AG04450 (cell line): ENCODE measurements at places on chromosomes 2 and 18.
A peak's percentile ranks its signal among the peaks of the same experiment; 100 is the strongest.

DNA sequence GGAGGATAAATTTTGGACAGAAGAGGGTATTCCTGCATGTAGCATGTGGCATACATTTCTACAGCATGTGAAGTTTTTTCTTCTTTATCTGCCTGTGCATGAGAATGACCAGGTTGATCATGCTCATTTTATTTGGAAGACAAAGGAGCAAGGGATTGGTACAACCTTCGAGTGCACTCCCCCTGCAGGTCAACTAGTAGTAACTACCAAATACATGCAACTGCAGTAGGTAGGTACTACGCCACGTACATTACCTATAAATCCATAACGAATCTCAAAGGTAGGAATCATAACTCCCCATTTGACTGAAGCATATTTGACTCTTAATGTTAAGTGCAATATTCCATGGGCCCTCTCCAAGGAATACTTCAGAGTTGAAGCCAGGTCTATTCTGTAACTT is 763.9 kb downstream of the TSN start:
- DNase-seq = no peak

- DNase-seq = no peak
Observed at GRCh38 chr2:191539068-191539467, 138.9 kb upstream of the NABP1 start.

DNA sequence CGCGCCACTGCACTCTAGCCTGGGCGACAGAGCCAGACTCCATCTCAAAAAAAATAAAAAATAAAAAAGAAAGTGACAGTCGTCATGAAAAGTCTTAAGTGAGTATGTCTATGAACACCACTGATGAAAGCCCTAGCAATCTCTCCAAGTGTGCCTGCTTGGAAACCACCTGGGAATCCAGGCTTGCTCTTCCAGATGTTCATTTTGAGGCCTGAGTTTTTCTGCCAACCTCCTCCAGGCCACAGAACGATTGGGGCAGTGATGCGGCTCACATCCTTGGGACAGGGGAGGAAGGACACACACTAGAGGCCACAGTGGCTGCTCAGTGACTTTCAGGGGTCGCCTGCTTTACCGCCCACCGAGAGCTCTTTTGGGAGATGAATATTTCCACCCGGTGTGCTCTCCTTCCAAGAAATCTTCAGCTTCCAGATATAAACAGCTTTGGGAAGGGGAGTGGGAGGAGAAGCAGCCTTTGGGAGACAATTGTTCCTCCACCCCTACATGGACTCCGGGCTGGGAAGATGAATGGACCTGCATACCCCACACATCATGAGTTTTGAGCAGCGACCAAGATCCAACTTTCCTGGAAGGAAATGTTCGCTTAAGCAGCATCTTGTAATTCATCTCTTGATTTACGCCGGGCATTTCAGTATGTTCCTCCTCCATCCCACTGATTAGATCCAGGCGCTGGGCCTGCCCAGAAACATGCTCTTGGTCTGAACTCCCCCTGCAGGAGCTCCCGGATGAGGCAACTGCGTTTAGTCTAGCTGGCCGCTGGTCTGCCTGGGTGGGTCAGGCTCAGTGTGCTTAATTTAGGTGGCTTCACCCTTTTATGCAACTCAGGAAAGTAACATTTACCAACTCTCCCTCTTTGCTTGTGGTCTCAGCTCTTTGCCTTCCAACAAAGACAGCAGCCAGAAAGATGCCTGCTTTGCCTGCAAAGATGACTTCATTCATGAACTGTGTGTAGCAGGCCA is 6.2 kb upstream of the ARMC9 start:
- peak; percentile 79 for DNase-seq

GRCh38 chr2:86416146-86416545 is 25.0 kb upstream of the KDM3A start:
- DNase-seq = no peak

DNA sequence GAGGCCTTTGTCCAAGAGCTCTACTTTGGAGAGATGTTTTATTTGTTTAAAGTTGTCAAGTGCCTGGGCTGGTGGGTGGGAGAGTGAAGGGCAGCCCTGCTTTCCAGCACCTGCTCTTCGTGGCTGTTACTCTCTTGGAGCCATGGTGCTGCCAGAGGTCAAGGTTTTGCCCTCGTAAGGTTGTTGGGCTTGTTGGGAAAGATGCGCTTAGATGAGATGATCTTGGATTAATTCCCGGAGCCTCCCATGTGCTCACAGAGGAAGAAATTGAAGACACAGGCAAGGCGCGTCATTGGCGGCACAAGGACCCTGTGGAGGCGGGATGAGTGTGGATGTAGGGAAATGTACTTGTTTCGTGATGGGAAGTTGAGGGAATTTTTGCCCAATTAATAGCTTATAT is 27.9 kb downstream of the ZCCHC2 start:
- DNase-seq = no peak

GRCh38 chr2:187365315-187365714 is 82.7 kb downstream of the CALCRL start:
- no peak for DNase-seq

- DNase-seq = no peak
Observed at GRCh38 chr18:30342675-30343074, 699.9 kb downstream of the DSC3 start.

GRCh38 chr2:207162316-207162715 is 3.4 kb downstream of the KLF7 start:
- DNase-seq = no peak

- no peak for DNase-seq
Observed at GRCh38 chr18:62332431-62332830, 7.3 kb downstream of the TNFRSF11A start.

- DNase-seq = no peak
Observed at GRCh38 chr2:154189953-154190352, 318.2 kb downstream of the GALNT13 start.

GRCh38 chr18:78319961-78320360 is 659.7 kb upstream of the SALL3 start:
- DNase-seq = no peak

- no peak for DNase-seq
Observed at GRCh38 chr18:70289351-70290312, 787 bp downstream of the SOCS6 start.

DNA sequence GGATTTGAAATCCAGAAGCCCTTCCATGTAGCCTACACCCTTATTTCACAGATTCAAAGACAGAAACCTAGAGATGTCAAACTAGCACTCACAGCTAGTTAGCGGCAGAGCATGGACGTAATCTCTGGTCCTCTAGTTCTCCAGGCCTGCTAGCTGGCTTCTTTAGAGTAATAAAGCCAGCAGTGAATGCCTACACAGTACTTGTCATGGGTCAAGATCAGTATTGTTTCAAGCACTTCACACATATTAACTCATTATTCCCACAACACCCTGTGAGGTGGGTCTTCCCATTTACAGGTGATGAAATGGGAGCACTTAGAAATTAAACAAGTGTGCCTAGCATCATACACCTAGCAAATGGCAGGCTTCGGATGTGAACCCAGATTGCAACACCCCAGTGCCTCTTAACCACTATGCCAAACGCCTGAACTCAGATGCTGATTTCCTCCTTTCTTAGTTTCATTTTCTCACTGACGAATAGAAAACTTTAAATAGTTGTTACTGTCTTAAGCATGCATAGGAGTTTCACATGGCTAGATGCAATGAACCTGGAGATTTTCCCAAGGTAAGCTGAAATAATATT is 14.5 kb upstream of the ZBTB14 start:
- DNase-seq = no peak

- DNase-seq = no peak
Observed at GRCh38 chr18:63175264-63175663, 144.3 kb downstream of the BCL2 start.

GRCh38 chr2:168152902-168153530 is 94.4 kb downstream of the STK39 start:
- DNase-seq = no peak

DNA sequence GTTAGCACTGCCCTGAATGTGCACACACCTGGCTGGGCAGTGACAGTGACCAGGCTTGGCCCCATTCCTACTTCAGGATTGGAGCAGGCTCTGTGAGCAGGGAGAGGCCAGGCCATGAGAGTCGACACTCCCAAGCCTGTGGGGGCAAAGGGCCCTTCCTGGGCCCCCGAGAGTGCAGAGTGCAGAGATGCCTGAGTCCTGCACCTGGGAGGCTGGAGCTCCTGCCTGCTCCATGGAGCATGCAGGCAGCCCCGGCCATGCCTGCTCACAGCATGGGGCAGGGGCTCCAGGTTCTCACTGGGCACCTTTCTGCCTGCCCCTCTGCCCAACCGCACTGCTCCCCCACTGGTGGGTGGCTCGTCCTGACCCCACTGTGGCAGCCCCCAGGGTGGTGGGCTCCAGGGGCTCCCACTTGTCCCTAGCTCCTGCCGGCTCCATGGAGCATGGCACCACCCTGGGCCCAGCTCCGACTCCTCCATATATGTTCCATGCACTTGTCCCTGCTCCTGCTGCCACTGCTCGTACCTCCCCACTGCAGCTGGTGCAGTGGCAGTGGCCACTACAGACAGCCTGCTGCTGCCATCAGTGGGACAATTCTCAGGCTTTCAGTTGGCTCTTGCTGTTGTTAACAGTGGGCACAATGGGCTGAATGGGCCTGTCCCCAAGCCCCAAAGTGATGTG is 282.0 kb downstream of the RPRM start:
- DNase-seq = no peak

DNA sequence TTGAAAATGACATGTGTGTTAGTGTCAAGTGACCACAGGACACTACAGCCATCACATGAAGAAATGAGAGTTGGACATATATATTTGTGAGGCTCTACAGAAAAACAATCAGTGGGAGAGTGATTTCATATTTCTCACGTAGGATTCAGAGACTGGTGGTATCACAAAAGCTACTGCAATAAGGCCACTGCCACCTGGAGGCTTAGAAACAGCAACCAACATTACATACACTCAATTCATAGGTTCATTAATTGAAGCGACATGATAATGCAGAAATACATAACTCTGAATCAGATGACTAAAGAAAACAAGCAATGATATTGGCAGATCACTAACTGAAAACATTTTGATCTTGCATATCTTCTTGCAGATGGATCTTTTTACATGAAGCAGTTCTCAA is 248.1 kb upstream of the KLHL14 start:
- DNase-seq = no peak

DNA sequence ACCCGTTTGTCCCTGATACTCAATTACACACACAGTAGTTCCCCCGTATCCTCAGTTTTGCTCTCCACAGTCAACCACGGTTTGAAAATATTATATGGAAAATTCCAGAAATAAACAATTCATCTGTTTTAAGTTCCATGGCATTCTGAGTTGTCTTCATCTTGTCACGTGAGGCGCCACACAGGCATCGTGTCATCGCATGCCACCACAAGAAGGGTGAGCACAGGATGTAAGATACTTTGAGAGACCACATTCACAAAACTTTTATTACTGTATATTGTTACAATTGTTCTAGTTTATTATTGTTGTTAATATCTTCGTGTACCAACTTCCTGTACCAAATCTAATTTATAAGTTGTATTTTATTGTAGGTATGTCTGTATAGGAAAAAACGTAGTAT is 17.7 kb downstream of the ADNP2 start:
- no peak for DNase-seq

- DNase-seq = no peak
Observed at GRCh38 chr2:8361930-8362329, 319.9 kb upstream of the ID2 start.

DNA sequence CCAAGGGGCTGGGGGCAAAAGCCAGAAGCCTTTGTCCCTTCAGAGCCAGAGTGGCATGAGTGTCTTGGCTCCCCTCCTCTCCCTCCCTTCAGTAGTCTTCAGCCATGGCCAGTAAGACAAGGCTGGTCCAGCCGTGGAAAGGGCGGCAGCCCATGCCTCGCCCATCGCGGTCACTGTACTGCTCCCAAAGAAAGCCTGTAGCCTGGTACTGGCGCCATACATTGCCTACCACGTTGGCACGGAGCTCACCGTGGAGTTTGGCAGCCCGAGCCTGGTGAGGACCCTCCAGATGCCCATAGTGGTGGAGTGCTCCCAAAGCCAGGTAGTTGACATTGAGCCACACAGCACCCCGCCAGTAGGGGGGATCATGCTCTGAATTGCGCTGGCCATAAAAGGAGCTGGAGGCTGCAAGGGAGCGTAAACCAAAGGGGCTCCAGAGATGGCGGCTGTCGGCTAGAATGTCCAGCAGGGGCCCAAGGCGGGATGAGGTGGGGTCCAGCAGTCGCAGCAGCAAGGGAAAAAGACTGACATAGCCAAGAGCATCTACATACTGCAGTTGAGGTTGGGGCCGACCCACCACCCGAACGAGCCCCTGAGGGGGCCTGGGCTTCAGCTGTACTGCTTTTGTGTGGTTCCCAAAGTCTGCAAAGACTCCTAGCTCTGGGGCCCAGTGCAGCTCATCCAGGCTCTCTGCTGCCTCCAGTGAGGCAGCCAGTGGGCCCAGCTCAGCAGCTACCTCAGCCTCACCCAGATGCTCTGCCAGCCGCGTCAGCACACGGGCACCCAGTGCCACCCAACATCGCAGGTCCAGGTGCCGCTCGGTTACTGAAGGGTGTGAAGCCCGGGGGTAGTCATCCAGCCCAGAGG is 3.2 kb downstream of the WBP1 start:
- DNase-seq = no peak

DNA sequence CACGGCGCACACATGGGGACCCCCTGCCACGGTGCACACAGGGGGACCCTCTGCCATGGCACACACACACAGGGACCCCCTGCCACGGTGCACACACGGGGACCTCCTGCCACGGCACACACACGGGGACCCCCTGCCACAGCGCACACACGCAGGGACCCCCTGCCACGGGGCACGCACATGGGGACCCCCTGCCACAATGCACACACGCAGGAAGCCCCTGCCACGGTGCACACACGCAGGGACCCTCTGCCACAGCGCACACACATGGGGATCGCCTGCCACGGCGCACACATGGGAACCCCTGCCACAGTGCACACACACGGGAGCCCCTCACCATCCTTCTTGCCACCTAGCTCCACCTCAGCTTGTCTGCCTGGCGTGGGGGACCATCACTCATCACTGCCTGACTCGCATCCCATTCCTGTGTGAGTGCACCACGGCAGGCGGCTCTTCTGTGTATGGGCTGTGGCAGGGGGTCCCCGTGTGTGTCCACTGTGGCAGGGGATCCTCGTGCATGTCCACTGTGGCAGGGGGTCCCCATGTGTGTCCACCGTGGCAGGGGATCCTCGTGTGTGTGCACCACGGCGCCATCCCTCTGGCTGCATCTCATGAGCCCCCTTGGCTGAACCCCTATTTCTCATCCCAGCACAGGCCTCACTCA is 206.7 kb downstream of the EIPR1 start:
- no peak for DNase-seq

- no peak for DNase-seq
Observed at GRCh38 chr2:121491518-121491917, 39.2 kb upstream of the RNU4ATAC start.

DNA sequence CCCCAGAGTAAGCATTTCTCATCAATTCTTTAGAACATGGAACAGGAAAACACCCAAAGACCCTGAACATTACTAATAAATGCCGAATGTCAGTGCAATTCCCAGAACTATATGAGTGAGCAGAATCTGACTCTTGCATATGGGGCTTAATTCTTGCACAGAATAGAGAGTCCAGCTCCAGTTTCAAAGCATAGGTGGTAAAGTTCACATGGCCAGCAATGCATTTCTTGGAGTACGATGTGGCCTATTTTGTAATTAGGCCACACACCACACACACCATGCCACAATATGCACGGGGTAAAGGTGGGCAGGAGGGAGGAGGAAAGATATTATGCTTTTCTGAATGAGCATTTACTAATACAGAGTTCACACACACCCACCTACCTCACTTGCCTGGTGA is 56.5 kb downstream of the PLA2R1 start:
- no peak for DNase-seq

GRCh38 chr2:236552212-236552542 is 17.4 kb upstream of the ACKR3 start:
- DNase-seq = no peak
